Stimulated activated naive CD8-positive, alpha-beta T cell treated with anti-CD3 and anti-CD28 coated beads, Interleukin-15, amount 100 ng/mL, for 72 hours (primary cell): ENCODE measurements at places on chromosomes 1 and 21.

- no peak for DNase-seq
Observed at GRCh38 chr1:113129529-113130185, 56.7 kb downstream of the LRIG2 start.

DNA sequence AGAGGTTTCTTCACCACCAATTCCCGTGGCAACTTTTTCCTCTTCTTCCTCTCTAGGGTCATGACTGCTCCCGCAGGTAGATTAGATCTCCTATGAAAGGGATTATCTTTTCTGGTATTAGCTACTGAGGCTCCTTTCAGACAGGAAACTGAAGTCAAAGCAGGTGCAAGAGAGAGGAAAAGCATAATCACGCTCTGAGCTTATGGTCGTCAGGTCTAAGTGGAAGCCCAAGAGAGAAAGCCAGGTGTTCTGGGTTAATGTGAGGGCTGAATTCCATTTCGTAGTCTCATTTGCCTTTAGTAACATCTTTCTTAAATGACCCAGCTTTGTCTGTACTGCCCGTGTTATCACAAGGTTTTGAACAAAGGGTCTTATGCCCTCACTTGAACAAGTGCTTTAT lies 8.3 kb upstream of the MAP3K21 start:
- DNase-seq = no peak

DNA sequence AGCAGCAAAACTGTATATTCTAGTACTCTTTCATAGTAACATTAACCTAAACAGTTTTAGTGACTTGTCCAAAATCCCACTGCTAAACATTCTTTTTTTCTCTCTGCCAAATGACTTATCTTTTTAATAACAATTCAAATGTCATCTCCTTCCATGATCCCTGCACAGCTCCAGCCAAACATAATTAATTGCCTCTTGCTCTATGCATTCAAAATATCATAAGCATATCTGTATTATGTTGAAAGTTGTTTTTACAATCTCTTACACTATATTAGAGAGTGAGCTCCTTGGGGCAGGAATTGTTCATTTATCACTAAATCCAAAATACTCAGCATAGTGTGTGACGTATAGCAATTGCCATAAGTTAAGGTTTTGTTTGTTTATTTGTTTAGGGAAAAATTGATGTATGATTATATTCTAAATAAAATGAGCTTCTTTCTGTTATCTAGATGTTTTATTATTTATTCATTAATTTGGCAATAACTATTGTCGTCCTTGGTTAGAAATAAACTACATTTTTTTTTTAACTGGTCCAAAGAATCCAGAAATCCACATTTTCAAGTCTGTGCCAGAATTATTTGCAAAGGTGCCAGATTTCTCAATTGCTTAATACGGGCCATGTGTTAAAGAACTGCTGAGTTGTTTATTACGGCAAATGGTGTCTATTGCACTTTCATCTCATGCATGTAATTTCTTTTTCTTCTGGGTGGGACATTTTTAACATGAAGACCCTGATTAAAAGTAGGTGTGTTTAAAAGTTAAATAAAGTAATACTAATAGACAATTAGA lies 577.2 kb upstream of the ZRANB2 start:
- no peak for DNase-seq

- DNase-seq = no peak
Observed at GRCh38 chr21:32367158-32367557, 25.7 kb downstream of the URB1 start.

DNA sequence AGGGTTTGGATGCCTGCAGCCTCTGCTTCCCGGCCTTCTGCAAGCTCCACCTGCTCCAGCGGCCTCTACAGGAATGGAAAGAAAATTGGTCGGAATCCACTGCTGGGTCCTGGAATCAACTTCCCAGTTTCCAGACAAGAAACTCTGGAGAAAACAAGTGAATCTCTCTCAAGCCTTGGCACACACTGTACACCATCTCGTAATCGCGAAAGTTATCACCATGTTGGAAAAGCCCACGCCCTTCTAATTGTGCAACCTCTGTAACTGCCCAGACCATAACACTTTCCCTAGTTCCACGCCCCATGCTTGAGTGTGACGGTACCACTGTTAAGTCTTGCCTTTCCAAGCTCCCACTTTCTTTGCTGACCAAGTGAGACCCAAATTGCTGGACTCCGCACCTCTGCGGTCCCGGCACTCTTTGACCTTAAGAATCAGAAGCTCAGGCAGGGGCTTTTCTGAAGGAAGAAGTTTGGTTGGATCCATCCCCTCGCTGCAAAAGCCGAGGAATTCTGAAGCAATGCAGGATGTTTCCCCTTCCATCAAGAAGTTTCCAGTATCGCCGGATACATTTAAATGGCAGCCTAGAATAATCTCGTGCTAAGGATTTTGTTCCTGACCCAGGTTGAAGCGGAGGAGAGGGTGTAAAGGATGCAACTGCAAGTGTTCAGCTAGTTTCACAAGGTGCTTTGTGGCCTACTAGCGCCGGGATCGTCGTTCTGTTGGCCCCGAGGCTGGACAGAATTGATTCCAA lies 6.2 kb downstream of the NR5A2 start:
- no peak for DNase-seq

GRCh38 chr1:107976836-107977235 lies 11.9 kb upstream of the VAV3 start:
- no peak for DNase-seq

DNA sequence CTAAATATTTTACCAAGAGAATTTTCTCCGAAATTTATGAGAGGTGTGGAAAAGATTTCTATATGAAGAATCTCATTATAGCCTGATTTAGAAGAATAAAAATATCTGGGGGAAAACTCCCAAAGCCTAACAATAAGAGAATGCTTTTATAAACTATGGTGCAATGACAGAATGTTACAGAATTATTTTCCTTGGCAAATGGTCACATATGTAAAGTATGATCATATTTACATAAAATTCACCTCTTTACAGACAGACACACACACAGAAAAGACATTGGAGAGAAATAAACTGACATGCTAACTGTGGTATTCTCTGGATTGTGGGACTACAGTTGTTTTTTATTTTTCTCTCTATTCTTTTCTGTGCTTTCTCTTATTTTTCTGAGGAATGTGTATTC lies 226.3 kb upstream of the USP24 start:
- DNase-seq = no peak

- DNase-seq = no peak
Observed at GRCh38 chr1:82979593-82980236, 1019.2 kb downstream of the TTLL7 start.
